ENCODE measurements at places on chromosomes 5 and 9.

- peak; percentile 62 for DNase-seq
Observed at GRCh38 chr5:72189146-72189545, 81.9 kb downstream of the MAP1B start.

- DNase-seq: no peak
Observed at GRCh38 chr5:88813805-88814575, 69.0 kb downstream of the MEF2C start.

DNA sequence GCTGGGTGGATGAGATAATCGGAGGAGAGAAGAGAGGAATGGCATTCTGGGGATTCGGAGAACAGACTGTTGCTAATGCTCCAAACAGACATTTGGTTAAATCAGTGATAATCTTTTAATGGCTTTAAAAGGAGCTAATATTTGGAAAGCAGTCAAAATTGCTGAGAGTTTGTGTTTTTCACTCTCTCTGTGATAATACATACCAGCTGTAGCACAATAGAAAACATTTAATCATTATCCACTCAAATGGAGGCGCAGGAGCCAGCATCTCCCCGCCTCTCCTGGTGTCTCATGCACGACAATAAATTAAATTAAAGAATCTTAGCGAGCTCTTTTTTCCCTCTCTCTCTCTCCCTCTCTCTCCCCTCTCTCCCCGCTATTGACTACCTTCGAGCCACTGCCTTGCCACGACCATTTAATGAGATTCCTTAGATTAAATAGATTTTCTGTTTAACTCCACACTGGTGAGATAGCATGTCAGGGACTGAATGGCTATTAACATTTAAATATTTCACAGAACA, 268.6 kb upstream of the MVB12B start:
- DNase-seq: no peak

DNA sequence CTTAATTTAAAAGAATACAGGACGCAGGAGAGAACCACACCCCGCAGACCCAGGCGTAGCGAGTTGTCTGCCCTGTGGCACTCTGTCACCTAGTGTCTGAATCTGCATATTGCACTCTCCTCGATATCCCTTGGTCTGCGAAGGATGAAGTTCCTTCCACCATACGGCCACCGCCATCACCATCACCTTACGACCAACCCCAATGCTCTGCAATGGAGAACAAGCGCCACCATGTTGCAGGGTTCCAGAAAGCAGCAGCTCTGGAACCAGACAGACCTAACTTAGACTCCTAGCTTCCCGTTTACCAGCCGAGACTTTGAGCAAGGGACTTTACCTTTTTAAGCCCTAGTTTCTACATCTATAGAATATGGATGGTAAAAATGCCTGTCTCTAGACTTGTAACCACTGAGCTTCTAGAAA, 77.4 kb upstream of the DMRT1 start:
- DNase-seq: peak; percentile 77

GRCh38 chr9:123039617-123040219, 6.3 kb downstream of the GPR21 start:
- no peak for DNase-seq

DNA sequence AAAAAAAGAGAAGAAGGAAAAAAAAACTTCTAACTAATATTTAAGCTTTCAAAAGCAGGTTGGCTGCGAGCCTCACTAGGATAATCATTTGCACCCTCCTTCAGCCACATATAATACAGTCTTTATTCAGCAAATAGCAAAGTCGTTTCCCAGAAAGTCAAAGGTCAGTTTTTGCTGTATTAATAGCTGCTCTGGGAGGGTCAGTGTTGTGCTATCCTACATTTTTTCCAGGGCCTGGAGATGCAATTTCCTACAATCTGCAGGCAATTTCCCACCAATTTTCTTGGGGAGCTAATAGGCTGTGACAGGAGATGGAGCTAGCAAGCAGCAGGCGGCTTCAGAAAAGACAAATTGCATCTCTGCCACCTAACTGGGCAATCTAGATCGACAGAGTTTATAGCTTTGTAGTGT, 136.8 kb downstream of the TLE1 start:
- DNase-seq: no peak

GRCh38 chr9:130740218-130741023, 46.8 kb downstream of the EXOSC2 start:
- no peak for DNase-seq

GRCh38 chr9:121261107-121261460, 6.9 kb upstream of the GSN start:
- peak; percentile 60 for DNase-seq

- no peak for DNase-seq
Observed at GRCh38 chr9:120381839-120382238, 198.1 kb downstream of the CDK5RAP2 start.

GRCh38 chr5:104452550-104452949, 890.0 kb upstream of the NUDT12 start:
- DNase-seq: no peak

DNA sequence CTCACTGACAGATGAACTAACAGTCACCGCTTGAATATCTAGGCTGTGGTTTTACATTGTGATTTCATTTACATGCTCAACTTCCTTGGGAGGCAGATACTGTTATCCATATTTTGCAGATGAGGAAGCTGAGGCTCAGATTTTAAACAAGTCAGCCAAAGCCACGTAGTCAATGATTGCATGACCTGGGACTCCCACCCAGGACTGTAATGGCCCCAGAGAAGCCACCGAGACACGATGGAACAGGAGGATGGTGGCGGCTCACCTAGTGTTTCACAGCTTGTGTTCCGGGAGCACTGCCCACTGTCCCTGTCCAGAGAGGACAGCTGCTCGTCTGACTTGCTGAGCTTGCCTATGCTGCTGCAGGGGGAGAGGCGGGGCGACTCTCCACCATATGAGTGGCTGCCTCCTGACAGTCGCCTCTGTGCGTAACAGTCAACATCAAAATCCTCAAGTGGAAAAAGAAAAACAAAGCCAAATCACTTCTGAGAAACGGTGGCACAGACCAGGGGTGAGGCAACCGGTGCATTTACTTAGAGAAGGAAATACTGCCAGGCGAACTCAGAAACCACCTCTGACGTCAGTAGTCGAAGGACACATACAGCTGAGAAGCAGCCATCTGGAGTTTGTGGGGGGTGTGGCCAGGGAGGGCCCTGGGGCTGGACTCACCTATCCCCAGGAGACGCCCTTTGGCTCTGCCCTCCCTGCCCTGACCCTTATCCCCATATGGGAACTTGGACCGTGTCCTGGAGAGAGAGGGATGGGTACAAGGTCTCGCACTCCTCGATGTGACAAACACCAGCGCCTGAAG, 82.5 kb downstream of the PRRT1B start:
- DNase-seq: peak; percentile 87

DNA sequence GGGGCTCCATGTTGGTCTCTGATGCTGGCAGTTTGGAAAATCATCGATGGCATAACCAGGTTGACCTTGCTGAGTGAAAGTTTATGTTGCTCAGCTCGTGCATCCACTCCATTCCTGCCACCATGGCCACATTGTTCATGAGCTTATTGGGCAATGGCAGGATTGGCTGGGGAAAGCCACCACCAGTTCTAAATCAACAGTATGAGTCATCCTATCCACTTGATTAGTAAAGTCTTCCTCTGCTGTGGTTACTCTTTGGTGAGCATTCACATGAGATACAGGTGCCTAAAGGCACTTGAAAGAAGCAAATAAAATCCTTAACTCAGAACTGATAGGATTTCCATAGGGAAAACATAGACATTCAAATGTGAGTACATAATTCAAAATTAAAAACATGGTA, 131.8 kb upstream of the FBN2 start:
- DNase-seq: no peak

- DNase-seq: peak; percentile 89
Observed at GRCh38 chr5:912280-913091, 19.8 kb downstream of the TRIP13 start.

- DNase-seq: no peak
Observed at GRCh38 chr5:180358179-180358578, 5.0 kb upstream of the GFPT2 start.

- peak; percentile 98 for DNase-seq
Observed at GRCh38 chr5:39473156-39473775, 48.5 kb upstream of the DAB2 start.

GRCh38 chr5:149503006-149503405, 48.2 kb downstream of the CSNK1A1 start:
- DNase-seq: no peak

- DNase-seq: no peak
Observed at GRCh38 chr9:108167136-108167900, 677.7 kb upstream of the KLF4 start.

GRCh38 chr9:107489144-107489673, 360 bp downstream of the KLF4 start:
- no peak for DNase-seq

- peak; percentile 40 for DNase-seq
Observed at GRCh38 chr5:145479271-145479670, 355.9 kb downstream of the PRELID2 start.

- peak; percentile 49 for DNase-seq
Observed at GRCh38 chr5:169548315-169548714, 35.3 kb upstream of the SPDL1 start.

GRCh38 chr9:133428617-133429101, 6.5 kb downstream of the ADAMTS13 start:
- DNase-seq: no peak

- no peak for DNase-seq
Observed at GRCh38 chr9:4935001-4935672, 49.9 kb upstream of the JAK2 start.

- DNase-seq: peak; percentile 67
Observed at GRCh38 chr5:139422307-139422893, 16.9 kb downstream of the DNAJC18 start.

GRCh38 chr5:178516504-178517235, 73.5 kb downstream of the COL23A1 start:
- no peak for DNase-seq

- DNase-seq: peak; percentile 24
Observed at GRCh38 chr5:157004893-157005551, 42.0 kb upstream of the TIMD4 start.

DNA sequence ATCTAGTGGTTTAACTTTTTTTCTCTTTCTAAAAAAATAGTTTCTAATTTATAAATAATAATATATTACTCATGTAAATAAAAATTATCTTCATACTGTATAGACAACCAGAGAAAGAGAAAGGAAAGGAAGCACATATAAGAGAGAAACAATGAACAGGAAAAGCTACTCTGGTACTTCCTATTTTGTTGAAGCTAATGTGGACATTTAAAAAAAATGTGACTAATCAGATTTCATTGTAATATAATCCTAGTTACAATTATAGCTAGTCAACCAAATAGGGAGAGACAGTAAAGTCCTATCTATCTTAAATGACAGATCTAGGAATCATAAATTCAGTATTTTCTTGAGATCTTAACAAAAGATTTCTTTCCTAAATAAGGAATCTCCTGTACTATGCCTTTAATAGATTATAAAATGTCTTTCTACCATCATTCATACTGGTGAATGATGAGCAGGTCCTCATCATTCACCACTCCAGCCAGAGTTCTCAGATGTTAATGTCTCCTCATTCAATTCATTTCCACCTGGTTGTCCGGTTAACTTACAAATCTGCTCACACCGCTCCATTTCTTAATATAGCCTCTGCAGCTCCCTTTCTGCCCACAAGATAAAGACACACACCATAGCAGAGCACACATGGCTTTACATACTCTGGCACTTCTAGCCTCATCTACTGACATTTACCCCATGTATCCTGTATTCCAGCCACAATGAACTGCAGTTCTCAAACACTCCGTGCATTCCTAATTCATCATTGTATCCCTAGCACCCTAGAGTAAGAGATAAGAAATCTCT, 30.9 kb downstream of the ZFR start:
- DNase-seq: no peak

DNA sequence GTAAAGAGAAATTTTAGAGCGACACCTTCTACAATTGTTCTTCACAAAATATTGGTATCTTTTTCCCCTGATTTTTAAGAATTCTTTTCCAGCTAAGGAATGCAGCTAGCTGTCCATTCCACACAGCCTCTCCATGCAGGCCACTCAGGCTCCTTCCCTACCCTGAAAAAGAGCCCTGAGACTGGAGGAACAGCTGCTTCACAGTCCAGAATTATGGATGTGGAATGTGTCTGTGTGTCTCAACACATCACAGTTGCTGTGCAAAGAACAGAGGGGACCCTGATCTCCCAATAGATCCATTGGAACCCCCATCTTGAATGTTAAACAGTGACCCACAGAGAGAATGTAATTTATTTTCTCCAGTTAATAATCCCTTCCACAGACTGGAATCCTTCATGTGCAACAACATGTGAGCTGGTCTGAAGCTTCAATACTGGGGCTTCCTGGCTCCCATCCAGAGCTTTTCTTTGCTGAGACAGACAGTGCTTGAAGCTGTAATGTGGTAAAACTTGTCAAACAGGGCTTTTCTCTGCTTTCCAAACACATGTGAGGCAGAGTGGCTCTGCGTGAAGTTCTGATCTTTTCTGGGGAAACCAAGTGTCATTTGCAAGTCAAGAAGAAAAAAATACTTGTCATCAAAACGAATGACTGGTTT, 53.3 kb upstream of the SMC5 start:
- DNase-seq: no peak

DNA sequence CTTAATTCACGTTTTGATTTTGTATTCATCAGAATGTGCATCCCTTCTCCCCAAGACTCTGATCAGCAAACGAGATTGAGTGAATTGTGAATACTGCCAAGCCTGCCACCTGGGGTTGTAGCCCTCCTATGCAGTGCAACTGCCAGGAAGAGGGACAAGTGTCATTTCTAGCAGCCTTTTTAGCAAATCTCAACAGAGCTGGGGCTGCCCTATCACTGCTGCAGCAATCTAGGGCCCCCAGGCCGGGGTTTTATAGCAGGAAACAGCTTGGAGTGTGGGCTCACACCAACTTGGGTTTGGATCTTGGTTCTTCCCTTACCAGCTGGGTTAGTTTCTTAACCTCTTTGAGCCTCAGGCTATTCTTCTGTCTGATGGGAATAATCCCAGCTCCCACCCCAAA, 4.0 kb downstream of the CSF1R start:
- DNase-seq: no peak

- no peak for DNase-seq
Observed at GRCh38 chr9:13568405-13568804, 288.9 kb upstream of the MPDZ start.

DNA sequence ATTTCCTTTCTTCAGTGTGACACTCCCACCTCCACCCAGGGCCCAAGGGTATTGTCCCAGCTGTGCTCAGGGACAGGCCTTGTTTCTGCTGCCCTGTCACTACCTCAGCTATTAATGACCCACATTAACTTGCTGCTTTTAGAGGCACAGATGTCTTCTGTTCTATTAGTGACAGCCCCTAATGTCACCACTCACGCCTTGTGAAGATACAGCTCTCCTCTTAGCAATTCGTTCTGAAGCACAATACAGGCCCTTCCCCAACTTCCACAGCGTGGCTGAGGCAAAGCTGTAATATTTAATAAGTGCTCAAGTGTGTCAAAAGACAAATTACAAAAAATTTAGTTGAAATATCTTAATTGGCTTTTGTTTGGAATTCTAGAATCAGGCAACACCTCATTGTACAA, 44.7 kb upstream of the HMGCS1 start:
- no peak for DNase-seq

DNA sequence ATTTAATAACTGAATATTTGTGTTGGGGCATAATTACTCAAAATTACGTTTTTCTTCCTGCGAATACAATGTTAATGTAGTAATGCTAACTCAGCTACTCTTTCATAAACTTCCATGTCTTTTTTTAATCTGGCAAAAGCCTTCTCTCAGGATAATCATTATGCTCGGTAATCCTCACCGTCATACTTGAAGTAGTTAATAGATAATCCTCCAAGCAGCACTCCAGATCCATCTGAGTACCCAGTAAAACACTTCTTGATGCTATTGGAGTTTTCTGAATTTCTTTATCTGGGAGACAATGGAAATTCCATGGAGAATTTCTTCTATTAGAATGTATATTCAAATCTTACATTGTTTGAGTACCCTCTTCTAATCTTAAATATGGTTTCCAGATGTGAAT, 34.3 kb downstream of the PARP8 start:
- DNase-seq: no peak

GRCh38 chr9:91395553-91396471, 27.8 kb downstream of the NFIL3 start:
- peak; percentile 94 for DNase-seq

All from fibroblast of skin of back (primary cell).